NCI-H345 (cell line): ENCODE measurements at places on chromosomes 6 and 20.

- DNase-seq = no peak
These were observed 1.0 kb downstream of the LZTS3 start for GRCh38 chr20:3172126-3172932.

GRCh38 chr20:58808271-58809046 is 42.2 kb downstream of the GNAS-AS1 start:
- no peak for DNase-seq

DNA sequence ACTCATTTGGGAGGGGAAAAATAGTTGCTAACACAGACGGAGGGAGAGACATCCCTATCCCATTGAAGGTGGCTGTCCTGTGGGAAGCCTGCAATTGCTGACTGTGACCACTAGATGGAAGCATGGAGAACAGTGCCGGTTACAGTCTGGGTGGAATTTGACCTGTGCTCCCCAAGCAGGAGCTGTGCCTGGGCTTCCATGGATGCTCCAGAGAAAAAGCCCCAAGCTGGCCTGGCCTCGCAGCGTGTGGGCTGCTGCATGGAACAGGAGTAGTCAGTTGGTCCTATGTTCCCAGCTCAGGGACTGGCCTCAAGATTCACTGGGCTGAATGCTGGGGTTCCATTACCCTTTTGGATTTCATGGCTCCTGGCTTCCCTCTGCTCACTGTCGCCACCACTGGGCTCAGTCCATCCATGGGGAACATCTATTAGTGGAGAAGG is 116.3 kb upstream of the CHD6 start:
- DNase-seq = peak; percentile 59

- no peak for DNase-seq
These were observed 9.9 kb downstream of the ANKRD66 start for GRCh38 chr6:46756469-46757213.

GRCh38 chr6:148288541-148288940 is 54.1 kb upstream of the SASH1 start:
- no peak for DNase-seq

DNA sequence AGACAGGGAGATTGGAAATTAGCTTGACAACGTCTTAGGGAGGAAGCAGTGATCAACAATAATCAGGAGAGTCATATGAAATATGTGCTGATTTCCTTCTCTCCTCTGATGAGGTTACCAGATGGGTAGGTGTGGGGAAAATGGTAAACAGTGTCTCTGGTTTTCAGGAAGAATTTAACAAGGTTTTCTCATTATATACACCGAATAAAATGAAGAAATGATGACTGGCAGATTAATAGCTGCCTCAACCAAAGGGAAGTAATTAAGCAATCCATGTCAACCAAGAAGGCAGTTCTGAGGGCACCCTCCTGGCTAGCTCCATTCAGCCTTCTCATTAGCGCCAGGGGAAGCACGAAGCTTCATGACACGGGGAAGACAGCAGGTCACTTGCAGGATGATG is 12.7 kb upstream of the RAMACL start:
- DNase-seq = no peak

- DNase-seq = peak; percentile 15
These were observed 878 bp downstream of the HLA-C start for GRCh38 chr6:31270788-31271640.

GRCh38 chr20:47225458-47225857 is 131.0 kb downstream of the ZMYND8 start:
- DNase-seq = no peak

GRCh38 chr20:1166948-1167720 is 17.6 kb downstream of the TMEM74B start:
- DNase-seq = no peak

GRCh38 chr20:39019805-39020325 is 57.7 kb downstream of the DHX35 start:
- no peak for DNase-seq

GRCh38 chr6:56357616-56358373 is 110.4 kb upstream of the COL21A1 start:
- no peak for DNase-seq

DNA sequence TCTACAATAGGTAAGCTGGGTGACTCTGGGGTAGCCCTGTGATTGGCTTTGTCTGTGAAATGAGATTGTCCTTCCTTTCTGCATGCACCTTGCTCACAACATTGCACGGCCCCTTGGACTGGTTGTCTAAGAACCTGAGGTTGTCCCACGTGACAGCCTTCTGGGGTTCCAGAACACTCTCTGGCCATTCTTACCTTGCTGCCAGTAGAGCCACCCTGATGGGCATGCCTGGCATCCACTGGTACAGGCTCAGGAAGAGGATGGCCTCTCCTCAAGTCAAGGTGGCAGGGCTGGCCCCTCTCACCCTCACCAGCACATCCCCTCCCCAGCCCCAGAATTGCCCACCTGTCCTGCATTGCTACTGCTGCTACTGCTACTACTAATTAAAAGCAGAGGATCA is 335.0 kb downstream of the PACRG start:
- no peak for DNase-seq

GRCh38 chr20:33407251-33407650 is 5.9 kb upstream of the CDK5RAP1 start:
- no peak for DNase-seq

- no peak for DNase-seq
These were observed 544.7 kb upstream of the FLRT3 start for GRCh38 chr20:14882157-14882556.

DNA sequence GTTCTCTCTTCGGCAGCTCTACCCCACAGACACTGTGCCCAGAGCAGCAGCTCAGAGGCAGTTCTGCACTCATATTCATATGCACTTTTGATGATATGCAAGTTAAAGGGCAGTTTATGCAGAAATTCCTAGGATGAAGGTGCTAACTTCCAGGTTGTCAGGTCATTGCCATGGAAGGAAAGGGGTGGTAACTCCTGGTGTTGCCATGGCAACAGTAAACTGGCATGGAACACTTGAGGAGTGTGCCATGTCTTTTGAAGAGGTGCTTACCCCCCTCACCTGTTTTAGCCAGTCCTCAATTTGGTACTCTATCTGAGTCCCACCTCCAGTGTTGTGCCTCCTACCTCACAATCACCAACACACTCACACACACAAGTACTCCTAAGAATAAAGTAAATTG is 539.4 kb upstream of the BTBD3 start:
- DNase-seq = no peak

- no peak for DNase-seq
These were observed 117.9 kb downstream of the GMDS start for GRCh38 chr6:2127484-2127911.

- DNase-seq = no peak
These were observed 21.2 kb downstream of the TRAM2 start for GRCh38 chr6:52555518-52556233.

- DNase-seq = no peak
These were observed 7.3 kb downstream of the TRDN start for GRCh38 chr6:123629258-123629941.

- DNase-seq = no peak
These were observed 2.4 kb upstream of the PKHD1 start for GRCh38 chr6:52089758-52090348.

GRCh38 chr6:107361753-107362604 is 97.4 kb downstream of the PDSS2 start:
- no peak for DNase-seq

DNA sequence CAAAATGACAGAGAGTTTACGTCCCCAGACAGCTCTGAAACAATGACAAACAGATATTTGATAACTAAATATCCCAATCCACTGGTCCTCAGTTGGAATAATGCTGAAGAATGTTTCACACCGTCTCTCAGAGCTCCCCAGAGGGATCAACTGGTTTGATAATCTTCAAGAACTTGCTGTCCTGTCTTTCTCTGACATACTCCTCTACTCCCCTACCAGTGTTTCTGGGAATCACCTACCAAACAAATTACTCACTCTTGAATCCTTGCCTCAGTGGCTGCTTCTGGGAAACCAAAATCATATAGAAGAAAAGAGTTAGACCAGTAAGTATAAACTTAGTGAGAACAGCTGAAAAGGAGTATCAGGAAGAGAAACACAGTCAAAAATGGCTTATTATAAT is 469.7 kb upstream of the JAG1 start:
- no peak for DNase-seq

DNA sequence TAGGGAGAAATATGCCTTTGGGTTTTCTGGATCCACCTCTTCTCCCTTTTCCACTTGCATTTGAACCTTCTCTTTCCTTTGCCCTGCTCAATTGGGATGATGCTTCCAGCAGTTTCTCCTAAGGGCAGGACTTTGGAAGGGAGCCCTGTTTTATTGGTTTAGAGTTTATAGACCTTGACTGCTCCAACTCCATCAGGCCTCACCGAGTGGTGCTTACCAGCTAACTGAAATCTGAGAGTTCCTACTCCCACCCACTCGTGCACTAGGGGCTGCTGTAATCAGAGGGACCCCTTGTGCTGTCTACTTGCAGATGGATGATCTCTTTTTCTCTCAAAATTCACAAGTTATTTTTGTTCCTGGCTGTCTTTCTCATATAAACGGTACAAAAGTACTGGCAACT is 121.3 kb upstream of the SLC22A16 start:
- no peak for DNase-seq

DNA sequence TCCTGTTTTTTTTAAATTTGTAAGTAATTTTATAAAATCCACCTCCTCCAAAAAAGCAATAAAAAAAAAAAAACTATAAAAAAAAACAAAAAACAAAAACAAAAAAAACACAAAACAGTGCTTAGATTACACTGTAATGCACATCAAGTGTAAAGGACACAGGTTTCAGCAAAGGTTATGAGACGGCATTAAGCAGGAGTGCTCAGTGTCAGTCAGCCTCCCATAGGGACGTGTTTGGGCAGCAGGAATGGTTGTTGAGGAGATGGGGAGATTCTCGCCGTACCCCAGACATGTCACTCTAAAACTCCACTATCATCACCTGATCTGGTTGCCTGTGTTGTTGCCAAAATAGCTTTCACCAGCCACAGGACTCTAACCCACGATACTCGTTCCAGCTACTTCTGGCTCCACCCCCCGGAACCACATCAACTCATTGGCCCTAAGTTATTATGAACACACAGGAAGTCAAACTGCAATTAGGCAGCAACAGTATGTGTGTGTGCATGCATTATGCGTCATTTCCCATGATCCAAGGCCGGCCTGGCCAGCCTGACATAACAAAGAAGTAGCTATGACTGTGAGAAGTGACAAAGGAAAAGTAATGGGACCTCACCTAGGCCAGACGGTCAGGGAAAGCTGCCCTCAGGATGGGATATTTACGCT is 28.7 kb downstream of the ECT2L start:
- no peak for DNase-seq

DNA sequence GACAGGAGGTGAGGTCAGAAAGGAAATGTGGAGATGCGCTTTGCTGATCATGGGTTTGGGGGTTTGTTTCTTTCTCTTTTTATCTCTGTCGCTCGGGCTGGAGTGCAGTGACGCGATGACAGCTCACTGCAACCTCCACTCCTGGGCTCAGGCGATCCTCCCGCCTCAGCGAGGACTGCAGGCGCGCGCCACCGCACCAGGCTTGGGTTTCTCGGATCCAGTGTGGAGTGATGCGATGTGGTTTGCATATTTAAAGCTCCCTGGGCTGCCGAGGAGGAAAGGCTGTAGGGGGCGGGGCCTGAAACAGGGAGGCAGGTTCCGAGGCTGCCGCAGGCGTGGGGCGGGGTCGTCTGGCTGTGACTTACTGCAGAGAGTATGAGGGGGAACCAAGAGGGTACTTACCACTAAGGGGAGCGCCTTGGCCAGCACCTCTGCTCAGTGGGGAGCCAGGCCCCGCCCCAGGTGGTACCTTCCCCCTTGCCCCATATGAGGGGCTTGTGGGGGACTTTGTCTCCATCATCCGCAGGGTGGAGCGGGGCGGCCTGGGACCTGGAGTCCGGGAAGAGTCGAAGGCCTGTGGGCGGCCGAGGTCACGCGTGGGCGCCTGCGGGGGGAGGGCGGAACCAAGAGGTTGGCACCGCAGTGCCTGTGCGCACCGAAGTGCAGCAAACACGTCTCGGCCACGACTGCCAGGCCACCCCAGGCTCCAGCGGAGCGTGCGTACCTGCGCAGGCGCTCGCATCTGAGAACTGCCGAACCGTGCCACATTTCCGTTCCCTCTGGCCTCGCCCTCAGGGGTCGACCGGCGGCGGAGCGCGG is 12.7 kb upstream of the BAK1 start:
- DNase-seq = no peak
